Activated naive CD4-positive, alpha-beta T cell treated with anti-CD3 and anti-CD28 coated beads, Interleukin-2, amount 10 ng/mL, durations not matched to agents 7 days and 5 days (primary cell): ENCODE measurements at places on chromosomes 5 and 9.

DNA sequence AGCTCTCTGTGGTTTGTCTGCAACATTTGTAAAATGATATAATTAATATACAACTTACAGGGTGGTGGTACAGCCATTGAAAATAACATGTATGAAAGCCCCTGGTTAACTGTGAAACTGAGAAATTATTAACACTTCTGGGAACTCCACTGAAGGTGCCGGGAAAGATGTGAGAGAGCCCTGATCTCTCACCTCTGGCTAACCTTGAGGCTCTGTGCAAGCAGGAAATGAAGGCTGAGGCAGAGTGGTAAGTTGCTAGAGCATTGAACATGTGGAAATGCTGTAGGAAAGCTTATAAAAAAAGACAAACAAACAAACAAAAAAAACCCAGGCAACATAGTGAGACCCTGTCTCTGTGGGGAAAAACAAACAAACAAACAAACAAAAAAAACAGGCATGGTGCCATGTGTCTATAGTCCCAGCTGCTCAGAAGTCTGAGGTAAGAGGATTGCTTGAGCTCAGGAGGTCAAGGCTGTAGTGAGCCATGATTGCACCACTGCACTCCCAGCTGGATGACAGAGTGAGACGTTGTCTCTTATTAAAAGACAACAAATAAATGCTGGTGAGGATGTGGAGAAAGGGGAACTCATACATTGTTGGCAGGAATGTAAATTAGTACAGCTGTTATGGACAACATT is 7.5 kb downstream of the CATSPER3 start:
- no peak for DNase-seq

DNA sequence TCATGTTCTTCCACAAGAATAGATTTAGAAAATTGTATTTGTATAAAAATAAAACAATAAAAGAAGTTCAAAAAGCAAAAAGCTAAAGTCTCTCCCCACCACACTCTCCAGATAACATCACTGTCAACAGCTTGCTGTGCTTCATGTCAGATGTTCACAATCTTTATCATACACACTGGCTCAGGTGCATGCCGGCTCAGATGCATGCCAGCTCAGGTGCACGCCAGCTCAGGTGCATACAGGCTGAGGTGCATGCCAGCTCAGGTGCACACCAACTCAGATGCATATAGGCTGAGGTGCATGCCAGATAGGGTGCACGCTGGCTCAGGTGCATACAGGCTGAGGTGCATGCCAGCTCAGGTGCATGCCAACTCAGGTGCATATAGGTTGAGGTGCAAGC is 26.5 kb downstream of the SEMA4D start:
- no peak for DNase-seq

DNA sequence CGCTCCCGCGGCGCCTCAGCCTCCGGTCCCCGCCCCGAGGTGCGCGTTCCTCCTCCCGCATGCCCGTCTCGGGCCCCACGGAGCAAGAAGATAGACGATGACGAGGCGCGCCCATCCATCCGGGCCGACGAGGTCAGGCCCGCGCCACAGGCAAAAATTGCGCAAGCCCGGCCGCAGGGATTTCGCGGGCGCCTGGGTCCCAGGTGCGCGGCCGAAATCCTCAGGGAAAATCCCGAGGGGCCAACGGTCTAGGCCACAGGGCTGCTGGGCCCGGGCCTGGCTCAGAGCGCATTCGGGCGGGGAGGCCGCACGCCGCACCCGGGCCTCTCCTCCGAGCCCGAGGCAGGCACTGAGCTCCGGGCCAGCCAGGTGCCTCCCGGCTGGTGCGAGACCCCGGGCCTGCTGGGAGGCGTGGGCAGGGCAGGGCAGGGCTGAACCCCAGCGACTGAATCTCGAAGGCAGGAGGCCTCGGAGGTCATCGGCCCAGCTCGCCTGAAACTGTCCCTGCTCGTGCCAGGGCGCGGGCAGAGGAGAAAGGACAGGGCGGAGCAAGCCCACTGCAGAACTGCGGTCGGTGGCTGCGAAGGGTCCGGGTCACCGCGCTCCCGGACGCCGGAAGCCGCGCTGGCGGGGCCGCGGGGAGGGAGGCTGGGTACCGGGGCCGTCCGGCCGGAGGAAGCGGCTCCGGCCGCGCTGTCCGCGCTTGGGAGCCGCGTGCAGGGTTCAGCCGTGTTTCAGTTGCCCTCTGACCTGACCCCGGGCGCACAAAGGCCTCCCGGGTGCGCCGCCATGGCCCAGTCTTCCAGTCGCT is 66.8 kb downstream of the FOXD1 start:
- no peak for DNase-seq

DNA sequence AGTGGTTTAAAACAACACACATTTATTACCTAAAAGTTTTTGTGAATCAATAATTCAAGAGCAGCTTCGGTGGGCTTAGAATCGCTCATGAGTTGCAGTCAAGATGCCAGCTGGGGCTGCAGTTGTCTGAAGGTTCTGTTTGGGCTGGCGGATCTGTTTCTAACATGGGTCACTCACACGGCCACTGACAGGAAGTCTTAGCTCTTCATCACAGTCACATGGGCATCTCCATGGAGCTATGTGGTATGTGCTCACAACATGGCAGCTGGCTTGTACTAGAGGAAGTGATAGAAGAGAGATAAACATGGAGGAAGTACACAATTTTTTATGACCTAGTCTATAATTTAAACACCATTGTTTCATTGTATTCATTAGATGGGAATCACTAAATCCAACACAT is 11.2 kb downstream of the KLHL9 start:
- no peak for DNase-seq

- DNase-seq, result no peak
Observed at GRCh38 chr9:17191082-17191481, 56.2 kb downstream of the CNTLN start.

DNA sequence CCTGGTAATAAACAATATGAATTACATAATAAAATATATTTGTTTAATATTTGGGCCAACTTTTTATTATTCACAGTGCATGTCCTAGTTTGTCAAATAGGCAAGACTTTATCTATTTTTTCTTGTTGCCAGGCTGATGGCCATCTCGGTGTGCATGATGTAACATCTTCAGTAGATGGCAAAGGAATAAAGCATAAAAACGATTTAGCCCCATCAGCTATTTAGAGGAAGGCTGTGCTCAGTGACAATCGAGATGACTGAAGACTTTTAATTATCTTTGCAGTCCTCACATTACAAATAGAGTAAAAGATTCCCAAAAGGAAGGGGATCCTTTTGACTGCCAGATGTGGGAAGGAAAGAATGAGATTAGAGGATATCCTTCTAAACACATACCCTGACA is 358.5 kb downstream of the PTPRD start:
- no peak for DNase-seq
